Stimulated activated CD4-positive, alpha-beta T cell treated with anti-CD3 and anti-CD28 coated beads, Interleukin-1b, Interleukin-23, amount 100 ng/mL, for 1 hour (primary cell): ENCODE measurements at places on chromosomes 2 and 18.

- no peak for DNase-seq
Observed at GRCh38 chr18:38545071-38545470, 979.5 kb upstream of the CELF4 start.

DNA sequence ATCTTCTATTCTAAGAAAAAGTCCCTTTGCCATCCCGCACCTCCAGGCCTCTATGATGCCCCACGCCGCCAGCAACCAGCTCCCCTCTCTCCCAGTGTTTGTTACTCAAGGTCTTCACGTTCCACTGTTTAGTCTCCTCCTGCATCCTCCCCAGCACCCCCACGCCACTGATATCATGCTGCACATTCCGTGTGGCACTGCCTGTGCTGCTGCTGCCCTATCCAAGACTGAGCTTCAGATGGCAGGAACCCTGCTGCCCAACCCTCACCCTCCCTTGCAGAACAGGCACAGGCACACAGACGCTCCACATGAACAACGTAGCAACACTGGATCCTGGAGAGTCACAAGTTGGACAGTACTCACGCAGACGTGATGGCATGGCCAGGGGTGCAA is 35.3 kb downstream of the MYO5B start:
- DNase-seq, result no peak

- DNase-seq, result no peak
Observed at GRCh38 chr2:124625561-124625960, 600.5 kb downstream of the CNTNAP5 start.

GRCh38 chr2:1586923-1587840 is 157.1 kb downstream of the PXDN start:
- DNase-seq, result no peak

DNA sequence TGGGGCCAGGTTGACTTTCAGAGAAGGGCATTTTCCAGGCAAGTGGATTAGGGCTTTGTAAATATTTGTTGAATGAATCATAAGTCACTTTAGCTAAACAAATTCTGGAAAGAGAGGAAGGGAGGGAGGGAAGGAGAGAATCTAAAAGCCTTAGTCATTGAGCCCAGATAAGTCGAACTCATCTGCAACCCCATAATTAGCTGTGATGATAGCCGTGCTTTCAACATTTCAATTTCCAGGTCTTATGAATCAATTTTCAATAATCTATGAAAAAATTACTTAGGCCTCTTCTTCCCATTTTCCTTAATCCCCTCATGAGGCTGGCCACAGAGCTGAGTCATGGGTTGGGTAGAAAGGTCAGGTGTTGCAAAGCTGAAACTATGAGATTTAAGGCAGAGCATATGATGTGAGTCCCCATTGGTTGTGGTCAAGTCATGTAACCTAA is 111.9 kb upstream of the MAPRE2 start:
- no peak for DNase-seq

GRCh38 chr2:83969085-83969484 is 490.0 kb downstream of the SUCLG1 start:
- DNase-seq, result no peak

GRCh38 chr2:9085353-9085752 is 81.9 kb upstream of the MBOAT2 start:
- DNase-seq, result no peak

DNA sequence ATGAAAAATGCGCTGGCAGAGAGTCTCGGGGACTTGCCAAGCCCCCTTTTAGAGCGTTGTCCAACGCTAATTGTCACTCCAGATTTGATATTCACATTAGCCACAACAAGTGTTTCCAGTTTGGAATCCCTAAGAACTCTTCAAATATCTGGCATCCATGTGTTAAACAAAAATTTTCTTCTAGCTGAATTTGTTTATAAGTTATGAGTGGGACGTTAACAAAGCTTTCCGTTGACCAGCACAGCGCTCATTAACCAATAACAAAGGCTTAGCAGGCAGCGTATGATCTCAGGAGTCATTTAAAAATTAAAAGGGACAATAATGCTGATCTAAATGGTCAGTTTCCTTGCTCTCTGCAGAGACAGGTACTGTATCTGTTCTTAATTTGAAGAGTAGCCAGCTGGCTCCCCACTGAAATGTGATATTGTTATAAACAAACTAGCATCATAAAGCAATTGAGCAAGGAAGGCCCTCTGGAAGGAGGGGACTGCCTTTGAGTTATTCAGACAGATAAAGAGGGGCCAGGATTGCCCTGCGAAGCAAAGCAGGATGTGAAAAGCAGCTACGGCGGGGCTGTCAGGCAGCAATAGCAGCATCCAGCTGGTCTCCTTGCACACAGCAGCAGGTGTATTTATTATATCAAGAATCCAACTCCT is 337.2 kb upstream of the SALL3 start:
- DNase-seq, result no peak

- no peak for DNase-seq
Observed at GRCh38 chr2:151946899-151947812, 118.9 kb upstream of the ARL5A start.

DNA sequence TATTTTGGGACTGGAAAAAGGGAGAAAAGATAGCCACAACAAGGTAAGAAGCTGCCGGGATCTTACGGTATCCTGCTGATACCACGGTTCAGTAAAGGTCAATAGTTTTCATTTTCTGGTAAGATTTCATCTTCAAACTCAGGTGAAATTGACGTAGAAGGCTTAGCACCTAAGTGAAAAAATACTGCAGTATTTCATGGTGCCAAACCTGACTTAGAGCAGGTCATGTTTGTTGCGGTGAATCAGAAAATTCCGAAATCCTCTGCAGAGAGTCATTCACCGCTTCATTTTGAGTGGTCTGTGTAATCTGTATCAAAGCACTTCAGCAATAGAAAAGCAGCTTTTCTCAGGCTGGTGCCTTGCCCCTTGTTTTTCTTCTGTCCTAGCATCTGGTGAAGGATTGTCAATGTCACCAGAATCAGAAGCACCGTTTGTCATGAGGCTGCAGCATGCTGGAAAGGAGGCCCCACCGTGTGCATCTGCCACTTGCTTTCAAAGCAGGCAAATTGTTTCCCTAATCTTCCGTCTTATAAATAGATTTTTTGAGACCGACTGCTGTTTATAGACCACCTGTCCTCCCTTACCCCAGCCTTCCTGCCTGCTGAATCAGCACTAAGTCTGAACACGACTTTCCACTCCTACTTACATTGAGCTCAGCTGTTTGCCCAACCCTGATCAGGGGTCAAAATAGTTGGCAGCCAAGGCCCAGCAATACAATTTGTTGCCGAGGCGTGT is 156.3 kb downstream of the EML6 start:
- DNase-seq, result no peak

DNA sequence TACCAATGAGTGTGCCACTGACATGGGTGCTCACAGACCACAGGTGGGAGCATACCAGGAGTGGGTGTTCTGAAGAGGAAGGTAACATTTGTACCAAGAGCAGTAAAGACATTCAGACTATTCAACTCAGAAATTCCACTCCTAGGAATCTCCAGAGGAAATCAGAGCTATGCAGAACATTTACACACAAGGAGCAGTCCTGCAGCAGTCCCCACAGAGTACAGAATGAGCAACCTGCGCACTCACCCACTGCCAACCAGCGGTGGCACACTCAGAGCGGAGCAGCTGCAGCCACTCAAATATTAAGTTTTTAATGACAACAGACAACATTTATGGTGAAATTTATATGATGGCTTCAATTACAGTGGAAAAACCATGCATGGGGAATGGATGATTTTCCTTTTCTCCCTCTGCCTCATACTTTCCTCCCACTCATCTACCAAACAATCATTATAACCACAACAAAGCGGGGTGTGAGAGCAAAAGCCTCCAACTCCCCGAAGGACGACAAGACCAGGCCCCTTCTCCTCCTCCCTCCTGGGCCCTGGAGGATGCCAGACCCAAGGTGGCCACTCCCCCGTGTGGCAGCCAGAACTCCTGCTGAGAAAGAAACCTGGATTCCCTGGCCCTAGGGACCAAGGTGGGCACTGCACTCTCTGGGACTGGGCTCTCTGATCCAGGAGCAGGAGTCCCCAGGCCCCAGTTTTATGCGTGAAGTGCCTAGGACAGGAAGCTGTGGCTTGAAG is 5.4 kb downstream of the HS6ST1 start:
- DNase-seq, result no peak

- DNase-seq, result no peak
Observed at GRCh38 chr18:76338619-76339245, 156.3 kb downstream of the ZNF516 start.

DNA sequence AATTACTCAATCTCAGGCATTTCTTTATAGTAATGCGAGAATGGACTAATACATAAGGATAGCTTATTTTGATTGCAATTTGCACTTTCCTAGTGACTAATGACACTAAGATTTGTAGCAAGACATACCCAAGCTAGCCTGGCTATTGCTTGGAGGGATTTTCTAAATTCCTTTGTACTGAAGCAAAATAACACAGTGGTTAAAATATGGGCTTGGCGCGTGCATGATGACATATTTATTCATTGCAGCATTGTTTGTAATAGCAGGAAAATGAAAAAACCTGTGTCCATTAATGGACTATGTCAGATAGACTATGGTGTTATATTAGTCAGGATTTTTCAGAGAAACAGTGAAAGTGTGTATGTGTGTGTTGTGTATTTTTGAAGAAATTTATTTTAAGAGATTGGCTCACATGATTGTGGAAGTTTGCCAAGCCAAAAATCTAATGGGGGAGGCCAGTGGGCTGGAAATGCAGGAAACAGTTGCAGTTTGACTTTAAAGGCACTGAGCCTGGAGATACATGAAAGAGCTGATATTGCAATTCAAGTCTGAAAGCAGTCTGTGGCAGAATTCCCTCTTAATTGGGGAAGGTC is 16.7 kb upstream of the LAPTM4A start:
- DNase-seq, result no peak

DNA sequence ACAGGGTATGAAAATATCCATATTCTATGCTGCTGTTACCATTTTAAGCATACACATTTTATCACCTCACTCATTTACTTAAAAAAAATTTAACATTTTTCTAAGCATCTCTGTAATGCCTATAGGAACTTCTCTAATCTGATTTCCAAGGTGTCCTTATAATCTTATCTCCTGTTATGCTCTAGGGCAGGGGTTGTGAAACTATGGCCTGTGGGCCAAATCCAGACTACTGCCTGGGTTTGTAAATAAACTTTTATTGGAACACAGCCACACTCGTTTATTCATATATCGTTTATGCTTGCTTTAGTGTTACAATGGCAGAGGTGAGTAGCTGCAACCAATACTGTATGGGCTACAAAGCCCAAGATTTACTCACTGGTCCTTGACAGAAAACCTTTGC is 151.6 kb downstream of the RAPGEF4 start:
- no peak for DNase-seq

DNA sequence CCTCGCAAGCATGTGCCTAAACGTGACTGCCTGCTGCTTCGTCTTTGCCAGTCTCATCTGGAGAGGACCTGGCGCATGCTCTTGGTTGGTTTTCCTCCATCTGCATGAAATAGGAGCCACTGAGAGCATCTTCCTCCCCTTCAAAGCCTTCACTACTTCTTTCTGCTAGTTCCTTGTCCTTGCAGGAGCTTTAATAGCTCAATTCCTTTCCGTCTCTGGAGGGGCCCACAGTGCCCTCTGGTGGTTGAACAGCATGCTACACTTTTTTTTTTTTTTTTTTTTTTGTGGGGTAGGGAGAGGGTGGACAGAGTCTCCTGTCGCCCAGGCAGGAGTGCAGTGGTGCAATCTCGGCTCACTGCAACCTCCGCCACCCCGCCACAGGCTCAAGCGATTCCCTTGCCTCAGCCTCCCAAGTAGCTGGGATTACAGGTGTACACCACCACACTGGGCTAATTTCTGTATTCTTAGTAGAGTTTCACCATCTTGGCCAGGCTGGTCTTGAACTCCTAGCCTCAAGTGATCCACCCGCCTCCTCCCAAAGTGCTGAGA is 59.6 kb downstream of the SP110 start:
- peak; percentile 30 for DNase-seq

GRCh38 chr2:190763901-190764514 is 115.1 kb downstream of the NAB1 start:
- no peak for DNase-seq

GRCh38 chr18:46950064-46950656 is 32.8 kb downstream of the KATNAL2 start:
- DNase-seq, result no peak

- DNase-seq, result no peak
Observed at GRCh38 chr18:68991286-68991685, 193.4 kb downstream of the CCDC102B start.

GRCh38 chr2:231709636-231709980 is 1.3 kb downstream of the PTMA start:
- DNase-seq, result peak; percentile 29

- DNase-seq, result no peak
Observed at GRCh38 chr18:62445386-62445917, 77.4 kb upstream of the ZCCHC2 start.

GRCh38 chr2:212052412-212053159 is 486.0 kb downstream of the ERBB4 start:
- no peak for DNase-seq

DNA sequence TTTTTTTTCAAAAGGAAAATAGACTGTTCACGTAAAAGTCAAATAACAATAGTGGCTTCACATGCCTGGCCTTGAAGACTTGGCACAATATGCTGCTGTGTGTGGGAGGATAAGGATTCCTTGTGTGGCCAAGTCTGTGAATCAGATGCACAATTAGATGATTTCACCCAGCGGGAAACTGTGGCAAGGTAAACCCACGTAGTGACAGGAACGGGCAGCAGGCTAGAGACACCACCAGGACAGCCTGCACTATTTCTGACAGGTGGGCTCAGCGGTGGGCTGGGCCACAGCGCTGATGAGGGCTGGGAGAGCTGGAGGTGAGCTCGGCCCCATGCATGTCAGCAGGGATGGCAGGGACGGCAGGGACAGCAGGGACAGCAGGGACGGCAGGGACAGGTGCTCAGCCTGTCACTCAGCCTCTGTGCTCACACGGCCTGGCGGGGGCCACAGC is 21.6 kb downstream of the SNORC start:
- DNase-seq, result no peak

GRCh38 chr18:59900222-59901128 is 679 bp downstream of the PMAIP1 start:
- peak; percentile 31 for DNase-seq

- DNase-seq, result peak; percentile 23
Observed at GRCh38 chr2:239548451-239548871, 147.6 kb upstream of the HDAC4 start.

- DNase-seq, result no peak
Observed at GRCh38 chr2:423479-423878, 135.6 kb upstream of the ALKAL2 start.

DNA sequence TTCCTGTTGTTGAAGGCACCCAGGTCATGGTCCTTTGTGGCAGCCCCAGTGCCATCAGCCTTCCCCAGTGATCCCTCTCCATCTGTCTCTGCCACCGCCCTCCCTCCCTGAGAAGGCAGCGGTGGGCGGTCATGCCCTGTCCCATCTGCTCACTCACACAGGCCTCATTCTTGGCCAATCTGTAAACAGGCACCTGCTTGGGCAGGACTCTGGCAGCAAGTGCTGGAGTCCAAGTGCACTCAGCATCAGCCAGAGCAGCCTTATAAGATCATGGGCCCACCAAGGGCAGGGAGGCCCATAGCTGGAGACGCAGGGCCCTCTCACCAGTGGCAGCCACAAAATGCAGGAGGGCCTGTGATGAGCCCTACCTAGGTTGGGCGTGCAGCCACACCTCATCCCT is 140.9 kb downstream of the TWIST2 start:
- DNase-seq, result no peak
